Naive thymus-derived CD4-positive, alpha-beta T cell (primary cell): ENCODE measurements at places on chromosomes 3 and 15. TPM values are rescaled to one million over a fixed set of nuclear protein-coding genes. Genes with fewer than 3 reads are reported as not detected.
A peak's percentile ranks its signal among the peaks of the same experiment; 100 is the strongest.

- DNase-seq: no peak
Observed at GRCh38 chr3:46013316-46014094, 13.8 kb downstream of the XCR1 start.

GRCh38 chr15:96351761-96352603 lies 21.5 kb downstream of the NR2F2 start:
- DNase-seq: no peak

- no peak for DNase-seq
Observed at GRCh38 chr3:23263796-23264195, 60.7 kb downstream of the UBE2E2 start.

- no peak for DNase-seq
Observed at GRCh38 chr3:157789162-157789561, 285.9 kb upstream of the VEPH1 start.

DNA sequence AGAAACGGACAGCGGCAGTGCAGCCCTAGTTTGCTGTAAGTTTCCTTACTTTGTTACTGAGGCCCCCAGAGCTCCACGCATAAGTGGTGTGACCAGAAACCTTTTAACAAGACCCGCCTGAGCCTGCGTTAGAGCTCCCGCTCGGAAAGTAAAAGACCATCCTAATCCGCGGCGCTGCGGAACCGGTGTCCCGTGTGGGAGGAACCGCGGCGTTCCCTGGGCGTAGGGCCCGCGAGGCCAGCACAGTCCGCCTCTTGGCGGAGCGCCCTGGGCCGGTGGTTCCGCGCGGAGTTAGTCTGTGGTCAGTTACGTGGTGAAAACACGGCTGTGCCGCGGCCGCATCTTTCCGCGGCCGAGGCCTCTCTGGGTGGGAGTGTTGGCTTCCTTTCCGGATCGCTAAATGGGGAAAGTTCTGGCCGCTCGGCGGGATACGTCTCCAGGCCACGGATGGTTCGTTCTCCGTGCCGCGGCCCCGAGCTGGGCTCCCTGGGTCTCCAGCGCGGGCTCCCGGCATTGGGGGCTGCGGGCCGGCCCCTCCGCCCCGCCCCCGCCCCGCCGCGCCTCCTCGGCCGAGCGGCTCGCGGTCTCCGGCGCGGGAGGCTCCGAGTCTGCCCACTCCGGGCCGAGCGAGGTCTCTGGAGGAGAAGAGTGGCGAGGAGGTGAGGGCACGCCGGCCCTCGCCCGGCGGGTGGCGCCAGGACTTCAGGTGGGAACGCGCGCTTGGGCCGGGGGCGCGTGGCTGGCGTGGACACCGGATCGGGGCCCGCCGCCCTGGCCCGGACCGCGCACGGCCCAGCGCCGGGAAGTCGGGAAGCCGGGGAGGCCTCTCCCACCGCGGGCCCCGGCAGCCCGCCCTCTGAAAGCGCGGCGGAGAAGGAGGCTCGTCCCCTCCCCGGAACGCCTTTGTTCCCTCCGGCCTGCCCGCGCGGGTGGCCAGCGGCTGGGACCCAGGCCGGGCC lies 754 bp downstream of the B3GNT5 start:
- no peak for DNase-seq

GRCh38 chr15:51848811-51849210 lies 19.4 kb downstream of the TMOD3 start:
- DNase-seq: no peak

- DNase-seq: no peak
Observed at GRCh38 chr15:92377083-92377789, 16.4 kb upstream of the ST8SIA2 start.

DNA sequence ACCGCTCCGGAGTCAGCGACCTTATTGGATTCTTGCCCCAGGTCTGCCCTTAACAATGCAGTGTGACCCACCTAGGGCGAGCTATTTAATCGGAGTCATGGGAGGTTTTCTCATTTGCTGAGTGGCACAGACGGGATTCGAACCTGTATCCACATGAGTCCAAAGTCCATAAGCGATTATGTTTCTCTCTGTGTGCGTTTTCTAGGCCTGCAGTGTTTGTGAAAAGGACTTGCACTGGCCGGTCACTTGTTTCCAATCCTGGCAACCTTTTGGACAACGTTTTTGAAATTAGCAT lies 691 bp upstream of the HDGFL3 start:
- DNase-seq: no peak

GRCh38 chr15:62071711-62072308 lies 5.0 kb downstream of the C2CD4A start:
- no peak for DNase-seq

GRCh38 chr3:56323986-56324420 lies 144.3 kb downstream of the ERC2 start:
- DNase-seq: no peak

DNA sequence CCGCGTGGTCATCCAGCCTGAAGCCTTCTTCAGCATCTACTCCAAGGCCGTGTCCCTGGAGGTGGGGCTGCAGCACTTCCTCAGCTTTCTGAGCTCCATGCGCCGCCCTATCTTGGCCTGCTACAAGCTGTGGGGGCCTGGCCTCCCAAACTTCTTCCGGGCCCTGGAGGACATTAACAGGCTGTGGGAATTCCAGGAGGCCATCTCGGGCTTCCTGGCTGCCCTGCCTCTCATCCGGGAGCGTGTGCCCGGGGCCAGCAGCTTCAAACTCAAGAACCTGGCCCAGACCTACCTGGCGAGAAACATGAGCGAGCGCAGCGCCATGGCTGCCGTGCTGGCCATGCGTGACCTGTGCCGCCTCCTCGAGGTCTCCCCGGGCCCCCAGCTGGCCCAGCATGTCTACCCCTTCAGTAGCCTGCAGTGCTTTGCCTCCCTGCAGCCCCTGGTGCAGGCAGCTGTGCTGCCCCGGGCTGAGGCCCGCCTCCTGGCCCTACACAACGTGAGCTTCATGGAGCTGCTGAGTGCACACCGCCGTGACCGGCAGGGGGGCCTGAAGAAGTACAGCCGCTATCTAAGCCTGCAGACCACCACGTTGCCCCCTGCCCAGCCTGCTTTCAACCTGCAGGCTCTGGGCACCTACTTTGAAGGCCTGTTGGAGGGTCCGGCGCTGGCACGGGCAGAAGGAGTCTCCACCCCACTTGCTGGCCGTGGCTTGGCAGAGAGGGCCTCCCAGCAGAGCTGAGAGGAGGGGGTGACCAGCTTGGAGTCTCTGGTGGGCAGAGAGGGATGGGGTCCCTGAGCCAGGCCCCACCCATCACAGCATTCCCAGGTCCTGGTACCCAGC lies 37.9 kb downstream of the GOLGA6A start:
- no peak for DNase-seq

- peak; percentile 14 for DNase-seq
Observed at GRCh38 chr15:80803580-80804525, 24.7 kb downstream of the CEMIP start.

GRCh38 chr15:74396445-74397238 lies 29.2 kb upstream of the CYP11A1 start:
- DNase-seq: no peak

DNA sequence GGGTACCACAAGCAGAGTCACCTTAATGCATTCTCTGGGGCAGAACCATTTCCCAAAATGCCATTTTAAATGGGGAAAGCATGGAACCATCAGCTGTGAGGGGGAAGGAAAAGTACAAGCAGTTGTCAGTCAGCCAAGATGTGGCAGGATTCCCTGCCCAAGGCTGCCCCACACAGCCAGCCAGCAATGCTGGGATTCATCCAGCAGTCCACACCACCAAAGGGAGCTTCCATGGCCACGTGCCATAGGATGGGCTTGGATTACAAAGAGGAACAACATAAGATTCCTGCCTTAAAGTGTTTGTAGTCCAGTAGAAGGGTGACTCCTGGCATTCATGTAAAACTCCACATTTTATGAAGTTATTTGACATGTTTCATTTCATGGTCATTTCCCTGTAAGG lies 233.3 kb downstream of the SHOX2 start:
- no peak for DNase-seq

GRCh38 chr15:22888120-22888859 lies 49.8 kb downstream of the NIPA2 start:
- no peak for DNase-seq

GRCh38 chr3:116367761-116368395 lies 77.4 kb downstream of the LSAMP start:
- no peak for DNase-seq

GRCh38 chr3:117842086-117842485 lies 1132.5 kb downstream of the TUSC7 start:
- no peak for DNase-seq

GRCh38 chr3:78781351-78781750 lies 986.4 kb downstream of the ROBO1 start:
- no peak for DNase-seq

- DNase-seq: no peak
Observed at GRCh38 chr3:43914269-43914668, 223.5 kb downstream of the ABHD5 start.

DNA sequence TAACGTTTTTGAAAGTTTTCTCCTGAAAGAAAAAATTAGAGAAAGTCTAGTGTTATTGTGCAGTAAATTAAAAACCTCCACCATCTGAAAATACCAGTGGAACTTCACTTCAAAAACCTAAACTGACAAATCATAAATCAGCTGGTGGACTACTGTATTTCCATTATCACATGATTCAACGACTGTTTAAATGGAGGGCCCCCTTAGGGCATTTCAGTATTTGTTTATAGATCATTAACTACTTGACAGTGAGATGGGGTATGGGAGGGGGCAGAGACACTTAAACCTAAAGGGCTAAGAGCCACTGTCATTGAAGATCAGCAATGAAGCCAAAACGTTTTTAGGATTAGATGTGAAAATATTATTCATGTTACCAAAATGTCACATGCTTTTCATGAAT lies 8.8 kb upstream of the C15orf61 start:
- DNase-seq: no peak

DNA sequence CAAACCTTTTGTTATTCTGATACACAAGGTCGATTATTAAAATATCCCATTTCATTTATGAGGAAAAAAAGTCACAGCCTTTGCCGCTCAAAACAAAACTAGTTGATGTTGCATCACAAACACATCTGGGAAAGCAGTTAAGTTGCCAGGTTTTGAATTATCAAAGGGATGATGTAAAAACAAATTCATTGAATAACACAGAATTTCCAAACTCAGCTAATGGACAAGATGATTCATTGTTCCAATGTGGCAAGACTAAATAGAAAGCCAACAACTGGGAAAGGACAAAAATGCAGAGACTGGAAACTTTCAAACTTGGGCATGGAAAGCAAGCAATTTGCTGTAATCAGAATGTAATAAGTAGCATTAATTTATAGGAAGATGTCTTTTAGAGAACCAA lies 610.0 kb upstream of the ZNF385D start:
- no peak for DNase-seq

DNA sequence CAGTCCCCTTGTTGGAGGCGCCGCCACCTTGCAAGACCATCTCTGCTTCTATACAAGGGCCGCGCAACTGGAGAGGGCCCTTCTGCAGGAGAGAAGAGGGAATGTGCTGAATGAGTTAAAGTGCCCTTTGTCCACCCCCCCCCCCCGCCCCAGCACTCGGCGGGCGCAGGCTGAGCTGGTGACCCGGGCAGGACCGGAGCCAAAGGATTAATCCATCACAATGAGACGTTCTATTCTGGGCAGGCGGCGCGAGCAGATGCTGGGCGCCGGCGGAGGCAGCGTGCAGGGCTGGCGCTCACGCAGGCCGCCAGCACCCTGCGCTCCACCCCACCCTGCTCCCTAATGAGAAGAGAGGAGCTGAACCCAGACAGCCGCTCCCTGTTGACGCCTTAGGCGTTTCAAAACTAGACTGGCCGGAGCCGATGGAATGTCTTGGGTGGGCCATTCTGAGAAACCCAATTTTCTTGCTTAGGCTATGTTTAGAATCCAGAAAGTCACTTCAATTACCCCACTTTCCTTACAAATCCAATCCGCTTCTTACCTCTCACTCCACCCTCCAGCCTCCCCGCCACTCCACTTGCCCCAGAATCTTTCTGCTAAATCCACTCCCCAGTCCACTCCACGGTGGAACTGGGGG lies 32.9 kb downstream of the GJD2 start:
- DNase-seq: no peak

- DNase-seq: no peak
Observed at GRCh38 chr3:39361252-39361927, 21.8 kb upstream of the SLC25A38 start.

DNA sequence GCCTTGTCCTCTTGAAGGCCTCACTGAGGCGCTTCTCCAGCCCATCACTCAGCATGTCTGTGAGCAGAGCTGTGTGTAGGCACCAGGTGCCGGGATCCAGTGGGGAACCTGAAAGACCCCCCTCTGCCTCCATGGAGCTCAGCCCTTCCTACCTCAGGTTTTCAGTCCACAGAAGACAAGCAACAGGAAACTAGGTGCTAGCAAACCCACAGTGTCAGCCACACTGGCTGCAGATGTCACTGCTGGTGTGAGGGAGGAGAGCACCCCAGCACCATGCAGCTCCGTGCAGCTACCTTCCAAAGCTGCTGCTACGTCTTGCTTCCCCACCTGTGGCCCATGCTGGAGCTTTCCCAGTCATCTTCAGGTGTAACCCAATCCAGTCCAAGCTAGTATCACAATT lies 17.9 kb downstream of the PSTPIP1 start:
- peak; percentile 27 for DNase-seq

- DNase-seq: no peak
Observed at GRCh38 chr15:47961401-47962090, 159.2 kb upstream of the SLC24A5 start.

GRCh38 chr3:188964957-188965356 lies 206.8 kb upstream of the TPRG1 start:
- DNase-seq: no peak

DNA sequence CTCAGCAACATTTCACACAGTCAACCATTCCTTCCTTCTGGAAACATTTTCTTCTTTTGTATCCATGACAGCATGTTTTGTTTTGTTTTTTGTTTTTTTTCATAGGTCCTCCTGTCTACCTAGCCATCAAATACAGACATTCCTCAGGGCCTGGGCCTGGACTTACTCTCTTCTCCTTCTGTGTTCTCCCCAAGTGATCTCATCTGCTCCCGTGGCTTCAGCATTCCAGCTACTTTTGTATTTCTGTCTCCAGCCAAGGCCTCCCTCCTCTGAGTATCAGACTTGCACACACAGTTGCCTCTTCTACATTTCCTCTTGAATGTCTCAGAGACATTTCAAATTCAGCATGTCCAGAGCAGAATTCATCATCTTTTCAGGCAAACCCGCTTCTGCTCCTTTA lies 82.4 kb downstream of the HCN4 start:
- no peak for DNase-seq

- DNase-seq: no peak
Observed at GRCh38 chr3:14377838-14378169, 24.6 kb upstream of the SLC6A6 start.

GRCh38 chr3:182981038-182981380 lies 671 bp upstream of the DCUN1D1 start:
- no peak for DNase-seq

GRCh38 chr3:14175383-14176037 lies 2.9 kb downstream of the XPC start:
- peak; percentile 83 for DNase-seq

Gene KIF9
- 5.3 TPM for polyA plus RNA-seq

Gene ITIH3
- polyA plus RNA-seq: not detected

Gene ILDR1
- polyA plus RNA-seq: not detected

Gene ZNF501
- polyA plus RNA-seq: 1.6 TPM

Gene TRIP4
- 31.5 TPM for polyA plus RNA-seq

Gene LRRC34
- 0.26 TPM for polyA plus RNA-seq

Gene PLA2G4D
- polyA plus RNA-seq: not detected

Gene GRK7
- polyA plus RNA-seq: not detected

Gene CLEC3B
- polyA plus RNA-seq: not detected

Gene BMF
- 2.9 TPM for polyA plus RNA-seq

Gene SUCLG2
- polyA plus RNA-seq: 97.9 TPM

Gene CLDN11
- polyA plus RNA-seq: not detected

Gene SLC28A2
- polyA plus RNA-seq: not detected

Gene LMAN1L
- polyA plus RNA-seq: not detected
